EL (cell line): ENCODE measurements at places on chromosomes 5 and 9.

- peak; percentile 54 for DNase-seq
Measured at GRCh38 chr9:101463397-101463796, 27.8 kb upstream of the ALDOB start.

- DNase-seq = peak; percentile 16
Measured at GRCh38 chr5:157915638-157916037, 56.7 kb upstream of the CLINT1 start.

DNA sequence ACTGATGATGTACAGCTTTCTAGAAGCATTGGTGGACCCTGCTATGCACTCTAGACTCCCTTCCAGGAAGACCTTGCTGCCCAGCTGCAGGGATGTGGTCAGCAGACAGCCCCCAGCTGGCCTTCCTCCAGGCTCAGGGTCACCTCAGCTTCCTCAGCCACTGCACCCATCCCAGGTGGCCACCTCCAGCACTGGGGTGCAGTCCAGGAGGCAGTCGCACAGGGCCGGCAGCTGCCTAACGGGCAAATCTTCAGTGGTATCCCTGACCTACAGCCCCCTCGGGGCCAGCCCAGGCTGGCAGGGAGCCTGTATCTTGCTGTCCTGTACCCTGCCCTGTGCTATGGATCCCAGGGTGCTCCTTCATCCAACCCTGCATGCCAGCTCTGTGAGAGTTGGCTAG lies 81.8 kb downstream of the GADD45G start:
- DNase-seq = no peak

- DNase-seq = no peak
Measured at GRCh38 chr5:145942749-145943148, 6.4 kb downstream of the SH3RF2 start.

GRCh38 chr5:34499001-34499734 lies 157.0 kb upstream of the RAI14 start:
- DNase-seq = peak; percentile 86

GRCh38 chr9:89743573-89744254 lies 138.9 kb downstream of the GADD45G start:
- no peak for DNase-seq

DNA sequence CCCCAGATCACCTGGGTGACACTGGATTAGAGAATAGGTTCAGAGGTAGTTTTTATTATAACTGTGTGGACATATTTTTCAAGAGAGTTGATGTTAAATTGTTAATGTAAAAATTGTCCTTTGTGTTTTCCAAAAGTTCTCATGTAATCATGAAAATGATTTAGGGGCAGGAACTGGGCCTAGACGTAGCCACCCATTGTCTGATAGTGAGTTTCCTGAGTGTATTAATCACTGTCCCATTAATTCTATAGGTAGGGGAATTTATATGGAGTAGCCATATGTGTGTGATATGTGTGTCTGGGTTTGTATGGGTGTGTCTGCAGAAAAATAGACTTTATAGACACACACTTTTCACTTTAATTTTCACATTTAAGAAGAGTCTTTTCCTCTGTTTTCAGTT lies 144.6 kb upstream of the RAI14 start:
- DNase-seq = no peak

GRCh38 chr5:160843240-160843639 lies 8.8 kb downstream of the ATP10B start:
- DNase-seq = no peak

- DNase-seq = no peak
Measured at GRCh38 chr5:134227259-134227658, 1.4 kb upstream of the PPP2CA start.

DNA sequence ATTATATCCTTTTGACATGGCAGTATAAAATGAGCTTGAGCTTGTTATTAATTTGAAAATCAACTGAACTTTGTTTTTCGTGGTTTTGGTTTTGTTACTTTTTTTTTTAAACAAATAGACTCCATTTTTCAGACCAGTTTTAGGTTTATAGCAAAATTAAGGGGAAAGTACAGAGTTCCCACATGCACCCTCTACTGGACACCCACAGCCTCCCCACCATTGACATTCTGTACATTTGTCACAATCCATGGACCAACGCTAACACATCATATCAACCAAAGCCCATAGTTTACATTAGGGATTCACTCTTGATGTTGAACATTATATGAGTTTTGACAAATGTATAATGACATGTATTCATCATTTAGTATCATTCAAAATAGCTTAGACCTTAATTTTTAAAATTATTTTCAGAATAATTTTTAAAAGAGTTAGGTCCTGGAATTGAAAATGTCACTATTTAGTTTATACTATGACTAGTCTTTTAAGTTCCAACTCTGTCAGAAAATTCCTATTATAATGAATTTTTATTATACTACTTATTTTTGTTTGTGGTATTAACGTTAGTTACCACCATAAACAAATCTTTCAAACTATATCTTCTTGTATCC lies 35.3 kb upstream of the JMY start:
- peak; percentile 18 for DNase-seq

- DNase-seq = no peak
Measured at GRCh38 chr9:113887436-113887835, 11.3 kb downstream of the ZNF618 start.

DNA sequence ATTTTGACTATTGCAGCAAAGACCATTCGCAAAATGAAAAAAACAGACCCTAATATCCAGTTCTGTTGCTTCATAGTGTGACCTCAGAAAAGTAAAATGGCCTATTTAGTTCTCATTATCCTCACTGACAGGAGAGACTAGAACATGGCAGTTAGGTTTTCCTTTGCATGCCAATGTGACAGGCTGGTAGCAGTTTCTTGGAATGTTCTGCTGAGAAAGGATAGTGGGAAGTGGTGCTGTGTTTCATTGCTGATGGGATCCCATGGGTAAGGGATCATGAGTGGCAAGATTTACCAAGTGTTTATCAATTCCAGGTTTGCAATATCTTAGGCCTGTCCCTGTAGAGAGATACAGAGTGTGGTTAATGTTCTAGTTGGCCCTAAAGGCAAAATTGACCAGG lies 88.5 kb downstream of the ACER2 start:
- DNase-seq = no peak

DNA sequence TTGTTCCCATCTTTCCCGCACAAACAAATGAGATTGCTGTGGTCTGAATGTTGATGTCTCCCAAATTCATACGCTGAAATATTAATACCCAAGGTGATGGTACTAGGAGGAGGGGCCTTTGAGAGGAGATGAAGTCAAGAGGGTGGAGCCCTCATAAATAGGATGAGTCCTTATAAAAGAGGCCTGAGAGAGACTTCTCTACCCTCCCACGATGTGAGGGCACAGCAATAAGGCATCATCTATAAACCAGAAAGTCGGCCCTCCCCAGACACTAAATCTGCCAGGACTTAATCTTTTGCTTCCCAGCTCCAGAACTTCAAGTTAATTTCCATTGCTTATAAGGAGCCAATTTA lies 170.4 kb downstream of the CTNND2 start:
- no peak for DNase-seq

GRCh38 chr5:158857976-158858375 lies 241.7 kb downstream of the EBF1 start:
- no peak for DNase-seq

DNA sequence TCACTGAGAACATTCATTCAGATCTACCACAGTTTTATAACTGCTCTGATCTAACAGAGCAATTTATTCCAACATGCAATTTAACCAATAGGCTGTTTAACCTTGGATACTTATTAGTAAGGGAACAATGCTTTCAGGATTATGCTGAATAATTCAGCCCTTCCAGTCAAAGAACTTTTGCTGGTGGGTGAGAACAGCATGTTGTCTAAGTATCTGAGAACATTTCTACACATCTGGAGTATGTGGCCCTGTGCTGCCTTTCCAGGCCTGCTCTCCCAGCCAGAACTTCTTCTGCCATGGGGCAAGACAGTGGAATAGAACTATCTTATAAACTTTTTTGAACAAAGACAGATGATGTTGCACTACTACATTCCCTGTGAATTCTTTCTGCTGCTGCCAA lies 55.8 kb downstream of the NFIB start:
- no peak for DNase-seq

DNA sequence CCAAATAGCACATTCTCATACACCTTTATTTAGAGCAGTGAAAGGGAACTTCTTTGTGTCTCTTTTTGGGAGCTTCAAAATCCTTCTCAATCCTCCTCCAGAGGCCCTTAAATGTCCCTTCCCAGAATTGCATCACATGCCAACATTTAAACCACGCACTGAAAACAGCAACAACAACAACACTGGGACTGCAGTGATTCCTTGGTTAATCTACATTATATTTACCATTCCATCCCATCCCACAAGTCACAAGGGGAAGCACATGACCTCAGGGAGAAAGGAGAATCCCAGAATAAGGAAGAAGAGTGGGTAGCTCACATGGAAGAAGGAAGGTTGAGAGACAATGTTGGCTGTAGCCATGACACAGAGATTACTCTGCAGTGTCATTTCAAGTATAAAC lies 41.1 kb downstream of the ELOVL7 start:
- DNase-seq = no peak

DNA sequence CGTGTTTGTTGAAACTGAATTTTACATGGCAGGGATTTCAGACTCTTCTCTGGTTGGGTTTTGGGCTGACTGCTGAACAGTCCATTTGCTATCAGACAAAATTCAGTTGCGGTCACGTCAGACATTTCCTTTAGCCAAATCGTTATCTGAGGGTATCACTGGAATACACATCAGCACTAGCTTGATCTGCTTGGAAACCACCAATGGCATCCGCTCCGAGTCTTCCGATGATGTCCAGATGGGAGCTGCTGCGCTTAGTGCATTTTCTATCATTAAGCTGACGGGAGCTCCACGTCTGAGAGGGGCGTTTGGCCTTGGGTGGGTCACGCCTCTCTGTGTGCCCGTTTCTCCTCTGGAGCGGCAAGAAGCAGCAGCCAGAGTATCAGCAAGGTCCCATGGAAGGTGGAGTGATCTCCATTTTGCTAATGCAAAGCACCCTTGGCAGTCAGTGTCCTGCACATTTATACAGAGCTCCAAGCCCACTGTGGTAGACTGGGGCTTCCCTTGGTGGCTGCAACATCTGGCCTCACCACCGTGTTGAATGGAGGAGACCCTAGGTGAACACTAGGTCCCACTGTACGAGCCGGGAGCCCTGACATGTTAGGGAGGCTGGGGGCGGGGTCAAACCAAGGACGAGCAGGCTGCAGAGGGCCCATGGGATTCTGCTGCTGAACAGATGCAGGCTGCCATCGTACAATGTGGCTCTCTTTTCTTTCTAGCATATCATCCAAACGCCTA lies 134.6 kb upstream of the PHYKPL start:
- DNase-seq = no peak

DNA sequence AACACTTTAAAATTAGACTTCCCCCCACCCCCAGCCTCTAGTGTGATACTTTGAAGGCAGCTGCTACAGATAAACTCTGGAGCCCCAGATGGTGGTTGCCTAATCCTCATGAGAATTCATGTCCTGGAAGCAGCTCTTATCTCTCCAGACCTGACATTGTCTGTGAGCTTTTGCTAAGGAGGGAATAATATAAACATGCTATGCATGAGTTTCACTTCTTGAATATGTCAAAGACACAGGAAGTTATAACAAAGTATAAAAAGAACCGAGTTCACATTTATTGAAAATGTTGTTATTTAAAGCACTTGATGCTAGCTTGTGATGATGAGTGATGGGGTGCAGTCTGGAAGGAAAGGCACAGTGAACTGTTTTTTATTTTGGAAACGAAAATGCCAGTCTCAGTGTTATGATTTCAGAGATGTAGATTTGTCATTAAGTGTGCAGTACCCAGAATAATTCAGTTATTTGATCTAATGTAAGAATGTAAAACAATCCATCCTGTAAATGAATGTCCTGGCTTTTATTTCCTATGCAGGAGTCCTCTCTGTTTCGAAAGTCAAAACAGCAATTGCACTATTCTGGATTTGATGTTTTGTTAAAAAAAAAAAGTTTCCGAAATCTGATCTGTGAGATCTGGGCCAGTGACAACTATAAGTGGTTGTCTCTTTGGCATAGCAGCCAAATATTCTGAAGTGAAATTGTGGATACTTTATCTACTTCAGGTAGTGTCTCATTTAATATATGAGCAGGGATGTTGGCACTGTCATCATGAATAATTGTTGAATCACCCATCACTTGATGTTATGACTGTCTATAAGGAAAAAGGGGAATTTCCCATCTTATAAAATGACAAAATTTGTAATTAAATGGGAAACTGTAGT lies 77.0 kb downstream of the ZCCHC7 start:
- DNase-seq = peak; percentile 30
